ENCODE measurements at places on chromosomes 7 and 10. TPM values are rescaled to one million over a fixed set of nuclear protein-coding genes. Genes with fewer than 3 reads are reported as not detected.

Gene BMS1
- total RNA-seq = 10.4 TPM

Gene SH2D4B
- not detected for total RNA-seq

GRCh38 chr7:16668978-16669377 lies 23.0 kb downstream of the BZW2 start:
- DNase-seq = no peak

Gene FRAT2
- 18.6 TPM for total RNA-seq

DNA sequence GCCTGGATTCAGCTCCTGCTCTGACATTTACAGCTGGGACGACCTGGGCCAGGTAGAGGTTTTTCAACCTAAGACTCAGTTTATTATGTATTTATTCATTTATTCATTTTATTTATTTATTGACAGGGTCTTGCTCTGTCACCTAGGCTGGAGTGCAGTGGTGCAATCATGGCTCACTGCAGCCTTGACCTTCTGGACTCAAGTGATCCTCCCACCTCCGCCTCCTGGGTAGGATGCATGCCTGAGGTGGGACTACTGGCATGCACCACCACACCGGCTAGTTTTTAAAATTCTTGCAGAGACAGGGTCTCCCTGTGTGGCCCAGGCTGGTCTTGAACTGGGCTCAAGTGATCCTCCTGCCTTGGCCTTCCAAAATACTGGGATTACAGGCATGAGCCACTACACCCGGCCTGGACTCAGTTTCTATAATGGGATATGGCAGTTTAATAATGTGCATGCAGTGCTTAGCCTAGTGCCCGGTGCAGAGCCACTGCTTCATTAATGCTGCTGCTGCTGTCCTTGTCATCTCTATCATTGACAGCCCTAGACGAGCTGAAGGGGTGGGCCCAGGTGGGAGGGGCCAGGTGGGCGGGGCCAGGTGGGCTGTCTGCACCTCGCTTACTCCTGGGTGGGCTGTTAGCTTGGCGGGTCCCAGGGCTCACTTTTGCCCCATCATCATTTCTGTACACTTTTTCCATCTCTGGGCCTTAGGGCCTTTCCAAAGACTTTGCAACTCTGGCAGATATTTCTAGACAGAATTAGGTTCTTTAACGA lies 92.6 kb downstream of the LHPP start:
- DNase-seq = no peak

Gene CNPY4
- total RNA-seq = 34.0 TPM

DNA sequence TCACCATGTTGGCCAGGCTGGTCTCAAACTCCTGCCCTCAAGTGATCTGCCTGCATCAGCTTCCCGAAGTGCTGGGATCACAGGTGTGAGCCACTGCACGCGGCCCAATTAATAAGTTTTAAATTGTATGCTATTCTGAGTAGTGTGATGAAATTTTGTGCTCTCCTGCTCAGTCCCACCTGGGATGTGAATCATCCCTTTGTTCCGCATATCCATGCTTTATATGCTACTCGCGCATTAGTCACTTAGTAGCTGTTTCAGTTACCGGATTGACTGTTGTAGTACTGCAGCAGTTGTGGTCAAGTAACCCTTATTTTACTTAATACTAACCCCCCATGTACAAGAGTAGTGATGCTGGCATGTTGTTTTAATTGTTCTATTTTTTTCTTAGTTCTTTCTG lies 47.3 kb upstream of the OIT3 start:
- no peak for DNase-seq
